NCI-H1436 (cell line): ENCODE measurements at places on chromosomes 5 and 9.

DNA sequence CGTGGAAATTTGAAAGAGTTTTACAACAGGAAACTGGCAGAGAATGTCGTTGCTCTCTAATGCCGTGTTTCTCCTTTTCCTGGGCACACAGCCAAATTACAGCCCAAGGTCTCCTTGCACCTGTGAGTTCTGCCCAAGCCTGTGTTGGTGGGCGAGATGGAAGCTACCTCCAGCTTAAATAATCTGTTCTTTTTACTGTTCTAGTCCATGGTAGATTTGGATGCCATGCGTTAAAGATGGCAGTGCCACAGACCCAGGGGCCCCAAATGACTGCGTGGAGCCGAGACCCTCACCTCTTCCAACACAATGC is 92.6 kb upstream of the IRX4 start:
- DNase-seq: no peak

- peak; percentile 16 for DNase-seq
Measured at GRCh38 chr5:38650946-38651345, 94.5 kb upstream of the LIFR start.

DNA sequence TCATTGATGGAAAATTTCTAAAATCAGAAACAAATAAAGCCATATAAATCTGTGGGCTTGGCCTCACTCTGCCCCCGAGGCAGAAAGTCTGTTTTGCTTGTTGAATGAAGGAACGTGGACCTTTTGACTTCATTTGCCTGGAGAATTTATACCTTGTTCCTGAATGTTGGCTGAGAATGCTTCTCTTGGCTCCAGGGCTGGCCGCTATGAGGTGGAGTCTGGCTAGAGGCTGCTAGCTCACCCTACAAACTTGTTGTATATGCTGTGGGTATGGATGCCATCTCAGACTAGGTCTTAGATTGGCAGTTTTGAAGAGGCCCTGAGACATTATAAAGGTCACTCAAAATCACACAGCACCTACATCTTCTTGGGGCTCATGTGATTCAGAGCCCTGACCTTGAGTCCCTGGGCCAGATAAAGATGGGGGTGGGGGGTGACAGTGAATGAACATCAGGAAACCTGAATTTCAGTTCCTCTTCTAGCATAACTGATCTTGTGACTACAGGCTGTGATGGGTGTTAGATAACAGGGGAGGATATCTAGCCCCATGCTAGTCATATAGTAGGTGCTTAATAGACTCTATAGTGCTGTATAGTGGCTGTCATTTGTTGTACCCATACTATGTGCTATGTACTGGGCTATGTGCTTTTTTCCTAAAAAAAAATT is 2.8 kb downstream of the GM2A start:
- no peak for DNase-seq

- DNase-seq: no peak
Measured at GRCh38 chr5:5377780-5378179, 44.7 kb upstream of the ICE1 start.

GRCh38 chr5:53166183-53166495 is 56.6 kb upstream of the MOCS2 start:
- no peak for DNase-seq
